ENCODE measurements at places on chromosomes 3 and 15. TPM values are rescaled to one million over a fixed set of nuclear protein-coding genes. Genes with fewer than 3 reads are reported as not detected.
A peak's percentile ranks its signal among the peaks of the same experiment; 100 is the strongest.

Gene ERICH6
- not detected for total RNA-seq

Gene OR5H14
- not detected for total RNA-seq

- DNase-seq: no peak
- H3K4me3 ChIP-seq: peak overlapping the region; percentile 70
- H3K36me3 ChIP-seq: peaks cover 7% of the 10 kb centered on the region
- H3K4me1 ChIP-seq: peaks cover 16% of the 10 kb centered on the region
Measured at GRCh38 chr15:31223478-31224350, 102.9 kb upstream of the KLF13 start.

DNA sequence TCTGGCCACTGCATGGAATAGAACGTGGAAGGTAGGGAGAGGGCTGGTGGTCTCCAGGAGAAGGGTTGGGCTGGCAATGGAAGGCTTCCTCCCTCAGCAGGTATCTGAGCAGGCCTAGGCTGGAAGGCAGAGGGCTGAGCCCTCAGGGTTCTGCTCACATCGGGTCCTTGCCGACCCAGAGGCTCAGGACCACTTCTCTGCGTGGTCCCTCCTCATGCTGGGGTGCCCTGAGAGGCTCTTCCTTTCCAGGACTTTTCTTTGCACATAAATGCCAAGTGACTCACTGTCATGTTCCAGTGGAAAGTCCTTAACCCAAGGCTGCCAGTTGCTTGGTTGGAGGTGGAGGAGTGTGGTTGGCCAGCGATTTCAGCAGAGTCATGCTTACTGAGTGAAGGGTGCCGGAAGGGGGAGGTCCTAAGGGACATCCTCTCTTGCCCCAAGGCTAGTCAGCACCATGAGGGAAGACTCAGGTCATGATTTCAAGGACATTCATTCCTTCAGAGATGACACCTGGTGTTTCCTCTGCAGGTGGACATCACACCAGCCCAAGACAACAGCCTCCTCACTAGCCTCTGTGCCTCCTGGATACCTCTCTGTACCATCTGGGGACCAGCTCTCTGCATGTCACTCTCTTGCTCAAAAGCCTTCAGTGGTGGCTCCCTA is 8.2 kb downstream of the SLC6A6 start:
- peak; percentile 95 for DNase-seq
- peaks cover 35% of the 10 kb centered on the region for H3K36me3 ChIP-seq
- peak overlapping the region; percentile 90 for H3K27ac ChIP-seq
- H3K4me1 ChIP-seq: peaks cover 80% of the 10 kb centered on the region

Gene RARRES1
- 0.29 TPM for total RNA-seq

DNA sequence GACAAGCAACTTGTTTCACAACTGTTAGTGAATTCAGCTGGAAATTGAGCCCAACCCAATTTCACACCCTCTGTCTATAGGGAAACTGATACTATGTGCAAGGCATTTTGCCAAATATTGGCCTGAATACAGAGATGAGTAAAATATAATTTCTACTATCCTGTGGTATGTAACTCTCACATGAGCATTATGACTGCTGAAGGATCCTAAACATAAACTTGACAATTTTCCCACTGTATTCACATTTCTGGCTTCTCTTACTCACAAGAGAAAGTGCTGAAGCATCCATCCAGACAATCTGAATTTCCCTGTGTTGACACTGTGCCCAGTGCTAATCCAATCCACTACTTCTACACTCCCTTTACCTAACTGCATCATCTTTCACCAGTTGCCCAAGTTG is 28.4 kb downstream of the SERPINI2 start:
- 0 out of 2 replicates have a peak, but pooled peaks cover 3% of the 10 kb centered on the region for H3K36me3 ChIP-seq
- no peak for DNase-seq
- no peak overlapping the region for H3K4me3 ChIP-seq
- H3K4me1 ChIP-seq: no peaks in the 10 kb centered on the region

- H3K27me3 ChIP-seq: peaks cover 2% of the 10 kb centered on the region
- no peak overlapping the region for H3K27ac ChIP-seq
- H3K4me1 ChIP-seq: peaks cover 37% of the 10 kb centered on the region
- H3K4me3 ChIP-seq: no peak overlapping the region
Measured at GRCh38 chr15:39558421-39558820, 22.5 kb upstream of the THBS1 start.

DNA sequence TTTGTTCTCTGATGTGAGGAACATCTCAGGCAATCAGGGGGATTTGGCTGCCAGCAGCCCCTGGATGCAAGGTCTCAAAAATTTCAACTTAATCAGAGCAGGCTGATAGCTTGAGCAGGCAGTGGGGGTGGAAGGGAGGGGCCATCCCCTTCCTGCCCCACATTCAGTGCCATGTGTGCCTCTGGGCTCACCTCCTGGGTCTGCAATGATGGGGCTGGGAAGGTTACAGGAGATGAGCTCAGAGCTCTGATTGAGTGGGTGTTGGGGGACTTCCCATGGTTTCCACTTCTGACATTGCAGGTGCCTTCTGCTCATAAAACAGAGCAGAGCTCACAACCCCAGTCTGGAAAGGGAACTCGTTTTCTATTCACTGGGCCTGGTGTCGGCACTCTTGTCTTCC is 37.0 kb downstream of the PARP16 start:
- H3K27ac ChIP-seq: no peak overlapping the region
- no peaks in the 10 kb centered on the region for H3K27me3 ChIP-seq
- no peak for DNase-seq
- peaks cover 16% of the 10 kb centered on the region for H3K4me1 ChIP-seq
- H3K4me3 ChIP-seq: no peak overlapping the region
- no peaks in the 10 kb centered on the region for H3K36me3 ChIP-seq
